HTR-8/SVneo (cell line): ENCODE measurements at places on chromosomes 12 and 14.

GRCh38 chr14:91163316-91163715 is 49.4 kb downstream of the DGLUCY start:
- no peak for DNase-seq

DNA sequence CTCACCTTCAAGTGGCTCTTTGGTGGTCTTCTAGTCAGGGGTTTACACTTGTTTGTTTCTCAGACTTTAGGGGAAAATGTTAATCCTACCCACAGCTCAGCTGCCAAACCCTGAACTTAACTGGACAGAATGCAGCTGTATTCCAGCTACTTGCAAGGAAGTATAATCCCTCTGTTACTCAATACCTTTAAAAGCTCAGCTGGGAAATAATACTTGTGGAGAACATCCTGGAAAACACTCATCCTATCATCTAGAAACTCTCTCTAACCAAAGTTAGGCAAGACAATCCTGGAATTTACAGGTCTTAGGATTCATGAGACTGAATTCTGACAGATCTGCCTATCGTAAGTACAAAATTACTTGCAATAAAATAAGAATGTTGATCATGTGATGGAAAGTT is 404.1 kb downstream of the ADAMTS20 start:
- DNase-seq = no peak

- DNase-seq = no peak
Measured at GRCh38 chr14:22606380-22606779, 8.3 kb downstream of the ABHD4 start.

DNA sequence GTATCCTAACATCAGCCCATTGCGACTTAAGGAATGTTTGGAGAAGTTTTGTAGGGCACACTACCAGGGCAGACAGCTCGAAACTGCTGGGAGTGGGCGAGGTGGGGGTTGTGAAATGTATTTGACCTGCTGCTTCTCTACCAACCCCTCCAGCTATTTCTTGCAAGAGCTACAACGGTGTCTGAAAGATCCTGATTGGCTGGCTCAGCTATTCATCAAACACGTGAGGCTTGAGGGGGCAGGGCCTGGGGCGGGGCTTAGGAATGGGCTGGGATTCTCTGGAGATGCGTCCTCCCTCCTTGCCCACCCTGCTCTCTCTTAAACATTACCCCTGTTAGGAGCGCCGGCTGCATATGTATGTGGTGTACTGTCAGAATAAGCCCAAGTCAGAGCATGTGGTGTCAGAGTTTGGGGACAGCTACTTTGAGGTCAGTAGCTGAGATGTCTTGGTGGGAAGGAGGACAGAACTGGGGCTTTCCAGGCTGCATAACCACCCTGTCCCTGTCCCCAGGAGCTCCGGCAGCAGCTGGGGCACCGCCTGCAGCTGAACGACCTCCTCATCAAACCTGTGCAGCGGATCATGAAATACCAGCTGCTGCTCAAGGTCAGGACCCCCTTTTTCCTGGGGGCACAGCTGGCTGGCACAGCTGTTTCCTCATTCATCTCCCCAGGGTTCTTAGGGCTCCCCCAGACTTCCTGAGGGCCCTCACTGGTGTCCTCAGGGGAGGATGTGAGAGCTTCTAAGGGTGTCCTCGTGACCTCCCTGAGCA is 3.1 kb downstream of the ARHGEF25 start:
- DNase-seq = no peak
